ENCODE measurements at places on chromosomes 11 and 22.

- no peak for DNase-seq
These were observed 5.3 kb upstream of the KCNQ1OT1 start for GRCh38 chr11:2704896-2705606.

GRCh38 chr11:111063726-111064517 lies 181.6 kb upstream of the POU2AF2 start:
- DNase-seq, result no peak

- DNase-seq, result no peak
These were observed 38.6 kb upstream of the PRR5 start for GRCh38 chr22:44663256-44663999.

- DNase-seq, result no peak
These were observed 123.4 kb upstream of the OR9Q1 start for GRCh38 chr11:57900320-57900719.

- DNase-seq, result no peak
These were observed 720 bp downstream of the UFD1 start for GRCh38 chr22:19478045-19478900.

Measured in CD4-positive, alpha-beta T cell treated with Interleukin-6 at 100 ng/mL for 8 hours (primary cell).